ENCODE measurements at places on chromosomes 7 and 10. TPM values are rescaled to one million over a fixed set of nuclear protein-coding genes. Genes with fewer than 3 reads are reported as not detected.
A peak's percentile ranks its signal among the peaks of the same experiment; 100 is the strongest.

DNA sequence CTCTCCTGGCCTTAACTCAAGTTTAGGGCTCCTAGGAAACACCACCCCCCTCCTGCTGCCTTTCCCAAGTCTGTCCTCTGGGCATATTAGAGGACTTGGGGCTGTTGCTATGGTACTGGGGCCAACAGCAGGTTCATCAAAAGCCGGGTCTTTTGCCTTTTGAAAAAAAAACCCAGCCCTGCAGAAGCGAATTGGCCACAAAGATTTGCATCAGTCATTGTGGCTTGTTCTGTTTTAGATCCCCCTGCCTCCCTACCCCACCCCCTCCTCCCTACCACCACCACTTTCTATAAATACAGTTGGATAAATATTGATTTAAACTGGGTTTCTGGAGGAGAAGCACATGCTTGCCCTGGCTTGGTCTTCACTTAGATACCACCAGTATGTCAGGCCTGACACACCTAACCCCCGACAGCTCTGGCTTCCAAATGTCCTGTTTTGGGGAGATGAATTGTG lies 7.0 kb downstream of the MXI1 start:
- DNase-seq: no peak

GRCh38 chr10:96746503-96746902 lies 26.2 kb upstream of the PIK3AP1 start:
- DNase-seq: no peak

DNA sequence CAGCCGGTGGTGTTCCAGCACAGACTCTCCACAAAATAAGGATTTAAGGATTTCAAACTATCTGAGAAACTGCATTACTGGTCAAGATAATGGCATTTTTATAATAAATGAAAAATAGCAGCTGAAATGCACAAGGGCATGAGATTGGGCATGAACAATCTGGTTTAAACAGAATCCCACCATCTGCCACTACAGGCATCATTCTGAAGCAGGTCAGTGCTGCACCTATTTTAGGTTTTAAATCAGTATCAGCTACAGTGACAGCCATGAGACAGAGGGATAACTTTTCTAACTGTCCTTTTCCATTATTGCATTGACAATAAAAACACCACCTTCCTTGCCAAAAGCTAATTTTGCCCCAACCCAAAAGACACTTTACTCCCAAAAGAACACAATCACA lies 186.8 kb downstream of the ETV1 start:
- no peak for DNase-seq

DNA sequence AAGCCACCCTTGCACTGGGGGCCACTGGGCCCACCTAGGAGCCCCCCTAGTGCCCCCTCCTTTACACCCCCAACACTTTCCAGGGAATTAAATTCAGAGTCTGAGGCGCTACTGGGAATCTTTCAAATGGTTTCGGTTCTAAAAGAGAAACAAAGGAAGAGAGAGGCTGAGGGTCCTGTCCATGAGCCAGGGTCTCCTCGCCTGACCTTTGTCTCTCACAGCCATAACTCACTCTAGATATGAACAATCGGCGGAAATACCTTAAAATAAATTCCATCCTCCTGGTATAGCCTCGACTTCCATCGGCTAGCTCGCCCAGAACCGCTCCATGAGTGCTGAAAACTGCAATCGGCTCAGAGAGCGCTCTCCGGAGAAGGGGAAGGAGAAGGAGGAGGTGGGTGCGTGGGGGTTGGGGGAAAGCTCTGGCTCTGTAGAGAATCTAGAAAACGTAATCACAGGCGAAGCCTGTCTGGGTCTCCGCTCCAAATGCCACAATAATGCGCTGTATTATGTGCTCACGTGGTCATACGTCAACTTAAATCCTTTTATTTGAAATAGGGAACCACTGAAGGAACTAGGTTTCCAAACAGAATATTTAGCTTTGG lies 12.6 kb downstream of the HOXA4 start:
- DNase-seq: no peak

Gene RBP4
- total RNA-seq: not detected

GRCh38 chr10:75531571-75532031 lies 100.2 kb downstream of the LRMDA start:
- DNase-seq: no peak

Gene HOXA2
- total RNA-seq: not detected

GRCh38 chr10:132175907-132176581 lies 10.7 kb upstream of the DPYSL4 start:
- DNase-seq: no peak

- no peak for DNase-seq
Observed at GRCh38 chr10:79340646-79341244, 6.5 kb upstream of the PPIF start.

- no peak for DNase-seq
Observed at GRCh38 chr10:95388539-95388938, 97.7 kb upstream of the PDLIM1 start.

DNA sequence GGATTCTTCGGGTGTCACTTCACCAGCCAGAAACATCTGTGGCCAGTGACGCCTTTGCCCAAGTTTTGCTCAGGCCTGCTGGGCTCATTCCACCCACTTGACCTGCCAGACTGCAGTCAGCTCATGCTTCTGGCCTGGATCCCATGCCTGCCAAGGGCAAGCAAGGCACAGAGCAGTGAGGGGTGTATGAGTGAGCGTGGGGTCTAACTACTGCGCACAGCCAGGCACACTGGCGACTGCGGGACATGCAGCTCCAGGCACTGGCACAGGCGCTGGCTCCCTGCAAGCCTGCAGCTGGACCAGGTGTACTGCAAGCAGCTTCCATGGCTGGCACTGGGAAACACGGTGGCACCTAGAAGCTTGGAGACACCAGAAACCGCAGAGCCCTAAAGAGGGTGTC lies 80.1 kb downstream of the MTERF1 start:
- DNase-seq: no peak

Gene CCDC172
- not detected for total RNA-seq

Gene FOXP2
- total RNA-seq: not detected

Gene PPP1R17
- not detected for total RNA-seq

- DNase-seq: peak; percentile 71
Observed at GRCh38 chr7:150737265-150738055, at the start of gene GIMAP5. Gene GIMAP5, plus strand, starts transcription at chr7:150737418. Its CDS starts 3,467 bp downstream, at chr7:150740885.

GRCh38 chr7:75711076-75711475 lies 27.7 kb downstream of the HIP1 start:
- DNase-seq: no peak

Gene FOXI2
- total RNA-seq: not detected

- DNase-seq: no peak
Observed at GRCh38 chr10:77793831-77794230, 132.7 kb downstream of the DLG5 start.

GRCh38 chr7:51324206-51324898 lies 7.7 kb upstream of the COBL start:
- DNase-seq: no peak

Gene SPDYE3
- total RNA-seq: not detected

Gene MICU1
- 40.8 TPM for total RNA-seq

Gene TMEM196
- total RNA-seq: not detected

Gene WAPL
- 49.2 TPM for total RNA-seq

Measured in natural killer cell treated with Interleukin-12 subunit alpha and Interleukin-12 subunit beta and Interleukin-15 and Interleukin-18, amount 100 ng/mL, for 72 hours (primary cell).